ENCODE measurements at places on chromosomes 11 and 22. TPM values are rescaled to one million over a fixed set of nuclear protein-coding genes. Genes with fewer than 3 reads are reported as not detected.

DNA sequence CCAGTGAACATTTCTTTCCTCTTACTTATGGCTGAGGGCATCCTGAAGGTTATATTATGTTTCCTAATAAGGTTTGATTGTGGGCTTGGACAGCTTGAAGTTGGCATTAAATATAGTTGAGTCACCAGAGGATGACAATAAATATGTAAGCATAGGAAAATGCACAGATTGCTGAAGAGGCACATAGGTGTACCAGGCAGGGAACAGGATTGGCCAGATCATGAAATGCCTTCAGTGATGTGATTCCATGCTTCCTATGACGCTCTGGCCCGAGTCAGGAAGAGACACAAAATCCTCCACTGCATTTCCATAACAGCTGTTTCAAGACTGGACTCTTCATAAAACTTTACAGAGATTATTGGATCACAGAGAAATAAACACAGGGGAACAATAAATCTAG lies 41.4 kb upstream of the SYN3 start:
- DNase-seq, result no peak

DNA sequence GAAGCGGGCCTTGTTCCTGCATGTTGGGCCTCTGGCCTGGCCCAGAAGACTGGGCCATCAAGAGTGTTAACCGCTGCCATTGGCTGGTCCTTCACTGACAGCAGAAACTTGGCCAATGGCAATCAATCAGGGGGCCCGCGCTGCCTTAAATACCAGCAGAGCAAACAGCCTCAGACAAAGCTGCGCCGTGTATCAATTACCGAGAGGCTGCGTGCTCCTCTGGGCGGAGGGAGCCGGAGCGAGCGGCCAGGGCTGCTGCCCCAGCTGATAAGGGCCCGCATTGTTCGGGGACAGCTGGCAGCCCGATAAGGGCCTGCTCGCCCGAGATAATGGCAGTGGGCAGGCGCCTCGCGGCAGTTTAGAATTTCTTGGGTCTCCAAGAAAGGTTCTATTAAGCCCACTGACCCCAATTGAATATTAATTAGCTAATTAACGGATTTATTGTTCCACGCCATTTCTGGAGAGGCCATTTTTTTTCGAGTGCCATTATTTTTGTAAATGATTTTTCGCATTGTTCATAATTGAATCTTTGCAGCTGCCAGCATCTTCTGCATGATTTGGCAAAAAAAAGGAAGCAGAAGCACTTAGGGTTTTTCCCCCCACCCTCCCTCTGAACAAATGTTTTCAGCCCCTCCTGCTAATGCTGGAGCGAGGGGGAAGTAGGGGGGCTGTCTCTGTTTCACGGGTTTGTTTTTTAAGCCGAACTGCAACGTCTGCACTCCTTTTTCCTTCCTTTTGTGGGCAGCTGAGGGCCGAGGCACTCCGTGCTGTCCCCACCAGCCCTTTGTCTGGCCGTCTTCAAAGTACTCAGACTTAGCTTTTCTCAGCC lies 37.6 kb upstream of the RIC3 start:
- no peak for DNase-seq

GRCh38 chr22:38868886-38869381 lies 3.1 kb downstream of the CBX6 start:
- DNase-seq, result peak; percentile 90

GRCh38 chr11:66126064-66126463 lies 56.0 kb downstream of the PACS1 start:
- DNase-seq, result no peak

The CNIH2 gene
- 0.22 TPM for total RNA-seq
